DMS79 (cell line): ENCODE measurements at places on chromosomes 6 and 20.

DNA sequence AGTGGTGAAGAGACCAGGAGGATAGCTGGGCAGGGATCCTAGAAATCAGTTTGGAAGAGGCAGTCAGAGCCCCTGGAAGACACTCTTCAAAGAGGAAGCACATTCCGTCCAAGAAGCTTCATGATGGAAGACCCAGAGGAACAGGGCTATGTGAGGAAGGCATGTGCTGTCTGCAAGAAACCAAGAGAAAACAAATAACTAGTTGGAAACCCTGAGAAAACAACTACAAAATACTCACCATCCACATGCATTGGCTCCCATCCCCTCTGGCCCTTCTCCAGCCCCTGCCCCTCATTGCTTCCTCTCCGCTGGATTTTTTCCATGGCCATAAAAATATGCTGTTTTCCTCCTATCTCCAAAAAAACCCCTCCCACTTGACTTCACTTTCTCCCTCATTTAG lies 40.9 kb upstream of the SMOC2 start:
- no peak for DNase-seq

- DNase-seq, result no peak
Measured at GRCh38 chr6:23563323-23563722, 562.7 kb upstream of the NRSN1 start.

DNA sequence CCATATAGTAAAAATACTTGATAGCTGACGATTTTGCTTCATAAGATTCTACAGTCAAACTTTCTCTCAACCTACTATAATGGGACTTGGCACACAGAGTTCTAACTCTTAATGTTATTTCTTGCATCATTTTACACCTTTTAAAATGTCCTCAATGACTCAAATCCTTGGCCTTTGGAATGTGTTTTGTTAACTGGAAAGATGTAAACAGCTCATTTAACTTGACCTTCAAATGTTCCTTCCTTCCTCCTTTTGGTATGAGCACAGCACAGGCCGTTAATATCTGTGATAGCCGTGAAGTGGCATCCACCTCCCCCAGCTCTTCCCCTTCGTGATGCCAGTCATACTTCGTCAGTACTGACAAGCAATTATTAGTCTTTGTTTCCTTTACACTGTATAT lies 972.0 kb upstream of the CITED2 start:
- no peak for DNase-seq

DNA sequence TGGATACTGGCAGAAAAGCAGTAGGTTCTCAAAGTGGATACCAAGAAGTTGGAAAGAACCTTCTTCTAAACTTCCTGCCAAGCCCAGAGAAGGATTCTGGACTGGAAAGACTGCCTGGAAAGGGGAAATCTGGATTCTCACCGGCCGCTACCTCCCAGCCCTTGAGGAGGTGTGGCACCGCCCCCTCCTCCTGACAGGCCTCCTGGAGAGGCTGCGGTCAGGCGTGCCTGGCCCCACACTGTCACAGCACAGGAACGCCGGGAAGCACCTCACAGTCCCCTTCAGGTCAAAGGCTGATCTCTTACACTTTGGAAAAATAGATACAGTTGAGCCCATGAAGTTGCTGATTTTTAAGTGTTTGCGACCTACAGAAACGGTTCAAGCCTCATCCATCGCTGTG lies 16.3 kb upstream of the PDE10A start:
- no peak for DNase-seq

- no peak for DNase-seq
Measured at GRCh38 chr6:170476360-170476759, 76.7 kb downstream of the PSMB1 start.

DNA sequence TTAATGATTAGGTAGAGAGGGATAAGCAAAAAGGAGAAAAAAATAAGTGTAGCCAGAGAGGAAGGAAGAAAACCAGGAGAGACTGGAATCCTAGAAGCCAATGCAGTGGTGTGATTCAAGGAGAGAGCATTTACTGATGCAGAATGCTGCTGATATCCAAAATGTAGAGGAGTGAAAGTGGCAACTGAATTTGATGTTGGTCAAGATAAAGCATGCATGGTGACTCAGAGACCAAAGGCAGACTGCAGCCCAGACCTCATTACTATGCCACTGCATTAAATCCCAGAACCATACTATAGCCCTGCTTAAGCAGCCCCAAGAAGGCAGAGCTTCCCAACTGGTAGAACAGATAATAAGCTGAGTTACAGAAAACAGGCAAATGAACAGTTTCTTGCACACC lies 15.8 kb downstream of the KLHL32 start:
- no peak for DNase-seq
